ENCODE measurements at places on chromosomes 5 and 9.

DNA sequence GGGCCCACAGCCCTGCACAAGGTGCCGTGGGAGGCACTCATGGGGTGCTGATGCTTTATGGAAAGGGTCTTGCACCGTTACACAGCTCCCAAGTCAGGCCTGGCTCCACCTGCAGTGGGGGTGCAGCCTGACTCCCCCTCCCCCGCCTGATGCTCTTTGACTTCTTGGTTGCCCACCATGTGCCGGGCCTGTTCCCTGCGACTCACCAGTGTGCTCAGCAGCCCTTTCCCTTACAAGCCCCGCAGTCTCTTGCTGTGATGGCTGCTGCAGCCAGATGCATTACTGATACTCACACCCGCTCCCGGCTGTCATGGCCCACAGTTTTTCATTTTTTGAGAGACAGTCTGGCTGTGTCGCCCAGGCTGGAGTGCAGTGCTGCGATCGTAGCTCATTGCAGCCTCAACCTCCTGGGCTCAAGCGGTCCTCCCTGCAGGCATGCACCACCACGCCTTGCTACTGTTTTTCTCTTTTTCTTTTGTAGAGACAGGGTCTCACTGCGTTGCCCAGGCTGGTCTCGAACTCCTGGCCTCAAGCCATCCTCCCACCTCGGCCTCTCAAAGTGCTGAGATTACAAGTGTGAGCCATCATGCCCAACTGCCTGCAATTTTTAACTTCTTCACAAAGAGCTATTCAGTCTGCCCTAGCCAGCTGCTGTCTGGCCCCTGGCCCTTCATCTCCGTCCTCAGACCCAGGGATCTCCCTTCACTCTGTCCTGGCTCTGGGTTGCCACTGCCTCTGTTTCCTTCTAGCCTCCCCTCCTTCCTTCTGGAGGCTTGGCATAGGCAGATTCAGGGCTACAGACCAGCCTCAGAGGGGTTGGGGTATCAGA, 109.5 kb downstream of the RXRA start:
- DNase-seq, result no peak

- no peak for DNase-seq
Observed at GRCh38 chr9:95696701-95697100, 178.8 kb upstream of the ERCC6L2 start.

- DNase-seq, result no peak
Observed at GRCh38 chr5:109929911-109930310, 240.2 kb downstream of the MAN2A1 start.

GRCh38 chr5:154482528-154483449, 4.8 kb upstream of the HAND1 start:
- no peak for DNase-seq

DNA sequence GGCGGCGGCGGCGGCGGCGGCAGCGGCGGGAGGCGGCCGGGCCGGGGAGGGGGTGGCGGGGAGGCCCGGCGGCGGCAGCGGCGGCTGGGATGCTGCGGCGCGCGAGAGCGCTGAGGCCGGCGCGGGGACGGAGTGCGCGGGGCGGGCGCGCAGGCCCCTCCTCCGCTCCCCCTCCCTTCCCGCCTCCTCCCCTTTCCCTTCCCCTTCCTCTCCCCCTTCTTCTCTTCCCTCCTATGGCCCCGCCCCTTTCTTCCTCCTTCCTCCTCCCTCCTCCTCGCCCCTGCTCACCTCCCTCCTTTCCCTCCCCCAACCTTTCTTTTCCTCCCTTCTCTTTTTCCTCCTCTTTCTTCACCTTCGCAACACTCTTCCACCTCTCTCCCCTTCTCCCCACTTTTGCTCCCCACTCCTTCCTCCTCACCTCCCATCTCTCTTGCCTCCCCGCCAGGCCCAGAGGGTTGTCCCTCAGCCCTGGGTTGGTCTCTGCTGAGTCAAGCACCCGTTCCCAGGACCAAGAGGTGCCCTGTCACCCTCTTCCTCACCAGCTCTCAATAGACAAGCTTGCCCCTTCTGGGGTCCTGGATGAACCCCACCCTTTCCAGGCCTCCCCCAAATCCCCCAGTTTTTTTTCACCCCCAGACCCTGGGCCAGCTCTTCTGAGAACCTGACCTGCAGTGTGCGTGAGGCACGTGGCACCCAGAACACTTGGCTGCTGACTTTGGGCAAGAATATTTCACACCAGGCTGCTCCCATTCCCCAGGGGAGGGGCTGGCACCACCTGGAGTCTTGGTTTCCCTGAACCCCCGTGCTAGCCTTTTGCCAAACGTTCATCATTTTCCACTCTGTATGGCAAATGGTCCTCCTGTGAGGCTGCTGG, at the start of gene SEMA4D:
Gene SEMA4D (minus strand): TSS at position 136 of the 874 bp plus-strand sequence. CDS start 92,657 bp downstream, outside the sequence.
- DNase-seq, result peak; percentile 43

GRCh38 chr5:78569441-78569840, 79.1 kb downstream of the LHFPL2 start:
- DNase-seq, result peak; percentile 89

DNA sequence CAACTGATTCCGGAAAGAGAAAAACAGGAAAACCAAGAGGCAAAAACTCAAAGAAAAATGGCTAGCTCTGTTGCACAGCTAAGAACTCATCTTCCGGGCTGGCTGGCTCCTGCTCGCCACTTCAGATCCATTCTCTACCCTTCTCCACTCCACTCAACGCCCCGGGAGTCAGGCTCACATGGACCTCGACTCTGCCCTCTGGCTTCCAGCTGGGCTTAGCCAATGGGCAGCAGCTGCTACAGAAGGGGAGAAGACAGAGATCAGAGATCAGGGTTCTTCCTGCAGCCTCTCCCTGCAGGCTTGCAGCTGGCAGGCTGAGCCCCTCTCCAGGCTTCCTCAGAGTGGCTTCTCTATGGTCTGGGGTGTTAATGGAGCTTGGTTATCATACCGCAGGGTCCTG, 187.5 kb downstream of the MED10 start:
- no peak for DNase-seq

DNA sequence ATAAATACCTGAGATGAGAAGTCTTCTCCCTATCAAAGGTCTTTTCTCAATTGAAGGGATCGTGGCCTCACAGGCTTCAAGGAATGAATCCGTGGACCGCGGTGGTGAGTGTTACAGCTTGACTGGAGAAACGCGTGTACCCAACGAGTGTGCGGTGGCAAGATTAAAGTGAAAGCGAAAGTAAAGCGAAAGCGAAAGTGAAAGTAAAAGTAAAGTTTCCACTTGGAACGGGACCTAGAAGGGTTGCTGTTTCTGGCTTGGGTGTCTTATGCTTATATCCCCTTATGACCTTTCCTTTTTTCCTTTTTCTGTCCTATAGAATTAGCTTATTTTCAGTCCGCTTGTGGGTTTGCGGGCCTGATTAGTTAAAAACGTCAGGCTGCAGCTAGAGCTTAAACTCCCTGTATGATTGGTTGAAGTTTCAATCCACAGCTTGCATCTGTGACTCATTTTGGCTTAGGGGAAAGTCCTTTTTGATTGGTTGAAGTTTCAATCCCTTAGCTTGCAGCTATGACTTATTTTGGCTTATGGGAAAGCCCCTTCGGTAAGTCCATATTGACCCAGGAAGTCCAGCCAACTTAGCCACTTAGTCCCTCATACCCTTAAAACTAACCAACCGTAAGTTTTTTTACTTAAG, 924.3 kb upstream of the CDH10 start:
- DNase-seq, result no peak

DNA sequence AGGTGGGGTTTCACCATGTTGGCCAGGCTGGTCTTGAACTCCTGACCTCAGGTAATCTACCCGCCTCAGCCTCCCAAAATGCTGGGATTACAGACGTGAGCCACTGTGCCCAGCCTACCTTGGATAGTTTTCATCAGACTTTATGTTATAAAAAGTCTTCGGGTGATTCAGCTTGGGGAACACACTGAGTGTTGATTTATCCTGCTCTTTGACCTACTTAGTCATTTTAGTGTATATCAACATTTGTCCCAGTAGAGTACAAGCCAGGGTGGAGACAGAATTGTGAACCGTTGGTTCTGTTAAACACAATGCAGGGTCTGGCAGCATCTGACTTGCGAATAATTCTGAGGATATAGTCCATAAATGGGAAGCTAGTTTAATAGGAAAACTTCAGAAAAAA, 39.7 kb downstream of the NFX1 start:
- no peak for DNase-seq

DNA sequence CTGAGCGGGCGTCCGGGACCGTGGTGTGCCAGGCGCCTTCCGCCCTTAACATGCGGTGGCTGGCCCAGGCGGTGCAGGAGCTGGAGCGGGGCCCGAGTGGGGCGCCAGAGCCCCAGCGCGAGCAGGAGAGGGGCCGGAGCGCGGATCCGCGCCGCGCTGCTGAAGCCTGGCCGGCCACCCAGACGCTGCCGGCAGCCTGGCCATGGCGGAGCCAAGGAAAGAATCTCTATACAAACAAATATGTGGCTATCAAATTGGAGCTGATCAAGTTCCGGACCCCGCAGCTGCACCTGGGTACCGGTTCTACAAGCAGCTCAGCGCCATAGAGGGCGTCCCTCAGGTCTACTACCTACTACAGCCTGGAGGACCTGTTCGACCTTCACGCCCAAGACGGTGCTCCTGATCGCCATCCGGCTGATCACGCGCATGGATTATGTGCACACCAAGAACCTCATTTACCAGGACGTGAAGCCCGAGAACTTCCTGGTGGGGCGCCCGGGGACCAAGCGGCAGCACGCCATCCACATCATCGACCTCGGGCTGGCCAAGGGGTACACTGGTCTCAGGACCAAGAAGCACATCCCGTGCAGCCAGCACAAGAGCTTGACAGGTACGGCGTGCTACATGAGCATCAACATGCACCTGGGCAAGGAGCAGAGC, 55.8 kb downstream of the JAK2 start:
- DNase-seq, result no peak

GRCh38 chr5:35089334-35090314, 41.9 kb upstream of the AGXT2 start:
- DNase-seq, result peak; percentile 39

- DNase-seq, result no peak
Observed at GRCh38 chr5:32837211-32837610, 126.1 kb downstream of the NPR3 start.

- DNase-seq, result no peak
Observed at GRCh38 chr9:127184641-127185040, 62.2 kb upstream of the ANGPTL2 start.

DNA sequence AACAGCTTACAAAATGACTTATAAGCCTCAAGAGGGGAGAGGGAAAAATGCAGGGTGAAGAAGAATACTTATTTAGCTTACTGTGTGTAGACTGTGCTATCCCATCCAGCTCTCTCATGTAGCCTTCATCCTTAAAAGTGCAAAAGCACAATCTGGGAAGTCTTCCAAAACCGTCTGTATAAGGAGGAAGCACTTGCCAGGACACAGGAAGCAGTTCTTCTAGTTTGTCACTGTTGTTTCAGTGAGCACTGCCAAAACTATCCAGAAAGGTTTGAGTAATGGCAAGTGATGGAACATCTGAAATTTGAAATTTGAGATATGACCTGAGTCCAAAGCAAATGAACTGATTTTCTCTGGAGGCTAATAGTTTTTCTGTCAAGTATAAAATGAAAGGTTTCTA, 140.8 kb upstream of the ISL1 start:
- no peak for DNase-seq

DNA sequence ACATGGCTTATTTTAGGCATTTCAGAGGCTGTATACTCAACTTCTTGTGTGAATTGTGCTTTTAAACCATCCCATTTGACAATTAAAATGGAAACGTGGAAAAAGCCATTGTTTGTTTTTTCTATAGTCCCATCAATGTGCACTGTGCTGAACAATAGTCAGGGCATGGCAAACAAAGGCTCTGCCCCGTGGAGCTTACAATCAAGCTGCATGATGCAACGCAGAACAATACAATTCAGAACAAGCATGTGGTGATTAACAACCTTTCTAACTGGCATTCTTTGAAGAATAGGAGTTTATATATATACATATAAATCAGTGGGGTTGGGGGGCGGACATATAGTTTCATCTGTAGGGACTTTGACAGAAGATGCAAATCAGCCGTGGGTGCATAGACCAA, 2125.4 kb upstream of the WWC1 start:
- no peak for DNase-seq

GRCh38 chr5:56543441-56544388, 271.6 kb upstream of the MAP3K1 start:
- no peak for DNase-seq

Measured in AG09319 (cell line).